G401 (cell line): ENCODE measurements at places on chromosomes 5 and 9.

- DNase-seq, result peak; percentile 47
These were observed 277.6 kb upstream of the ADAMTS16 start for GRCh38 chr5:4862500-4862899.

GRCh38 chr5:81826128-81826527, 75.2 kb upstream of the SSBP2 start:
- DNase-seq, result no peak

GRCh38 chr5:10229306-10230048, 20.2 kb downstream of the ATPSCKMT start:
- DNase-seq, result peak; percentile 5

DNA sequence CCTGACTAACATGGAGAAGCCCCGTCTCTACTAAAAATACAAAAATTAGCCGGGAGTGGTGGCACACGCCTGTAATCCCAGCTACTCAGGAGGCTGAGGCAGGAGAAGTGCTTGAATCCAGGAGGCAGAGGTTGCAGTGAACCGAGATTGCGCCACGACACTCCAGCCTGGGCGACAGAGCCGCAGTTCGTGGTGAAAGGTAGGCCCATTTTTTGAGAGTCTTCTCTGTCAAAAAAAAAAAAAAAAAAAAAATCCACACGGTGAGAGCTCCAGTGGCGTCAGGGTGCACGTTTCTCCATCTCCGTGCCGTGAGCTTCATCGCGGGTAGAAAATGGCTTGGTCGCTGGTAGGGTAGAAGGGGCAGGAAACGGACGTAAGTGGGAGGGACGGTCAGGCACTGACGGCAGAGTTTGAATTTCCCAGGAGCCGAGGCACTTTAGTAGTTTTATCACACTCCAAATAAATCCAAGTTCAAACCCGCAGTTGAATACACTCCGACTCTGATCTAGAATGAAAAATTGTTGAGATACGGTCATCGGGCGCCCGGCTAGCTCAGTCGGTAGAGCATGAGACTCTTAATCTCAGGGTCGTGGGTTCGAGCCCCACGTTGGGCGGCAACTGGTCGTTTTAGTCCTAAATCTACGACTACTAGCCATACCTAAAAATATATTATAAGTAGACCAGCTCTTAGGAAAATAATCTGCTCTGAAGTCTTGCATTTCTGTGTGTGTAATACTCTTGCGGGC, 2.4 kb upstream of the TRIM7 start:
- peak; percentile 89 for DNase-seq

GRCh38 chr5:83711982-83712601, 8.6 kb downstream of the HAPLN1 start:
- peak; percentile 75 for DNase-seq

DNA sequence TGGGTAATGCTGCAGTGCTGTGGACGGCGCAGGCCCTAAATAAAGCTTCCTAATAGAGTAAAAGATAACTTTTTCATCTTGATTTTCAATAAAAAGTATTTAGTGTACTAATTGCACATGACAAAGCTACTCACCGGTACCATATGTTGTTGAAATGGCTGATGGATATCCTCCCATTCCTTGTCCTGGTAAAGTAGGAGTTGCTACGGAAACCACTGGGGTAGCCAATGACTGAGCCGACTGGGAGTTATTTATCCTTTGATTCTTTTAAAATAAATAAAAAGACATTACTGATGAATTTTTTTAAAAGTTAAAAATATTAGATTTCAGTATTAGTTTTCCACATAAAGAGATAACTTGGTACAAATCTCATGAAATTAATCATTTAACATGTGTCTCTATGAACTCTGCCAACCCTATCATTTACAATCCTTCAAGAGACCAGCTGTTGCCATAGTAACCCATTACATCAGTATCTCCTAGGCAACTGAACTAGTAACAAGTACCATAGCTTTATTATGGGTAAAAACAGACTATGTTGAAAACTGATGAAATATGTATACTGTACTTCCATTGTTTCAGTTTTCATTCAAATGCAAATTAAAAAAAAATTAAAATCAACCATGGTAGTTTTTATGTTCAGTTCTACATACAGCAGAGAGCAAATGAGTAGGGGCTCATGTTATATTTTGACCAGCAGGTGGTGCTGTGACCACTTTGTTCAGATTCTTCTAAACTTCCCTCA, 153.7 kb downstream of the MEF2C start:
- peak; percentile 88 for DNase-seq

DNA sequence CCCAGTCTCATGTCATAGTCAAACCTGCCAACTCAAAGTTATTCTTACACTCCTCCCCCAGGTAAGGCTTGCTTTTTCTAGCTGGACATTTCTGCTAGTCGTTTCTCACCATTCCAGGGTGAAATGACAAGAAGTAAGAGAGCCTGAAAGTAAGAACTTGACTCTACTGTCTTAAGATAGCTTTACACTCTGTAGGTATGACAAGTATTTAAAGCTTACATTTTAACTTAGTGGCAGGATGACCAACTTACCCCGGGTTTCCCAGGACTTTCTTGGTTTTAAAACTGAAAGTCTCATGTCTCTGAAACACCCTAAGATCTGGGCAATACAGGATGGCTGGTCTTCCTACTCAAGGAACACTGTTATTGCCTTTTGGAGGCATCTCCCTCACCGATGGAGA, 67.5 kb upstream of the PIK3R1 start:
- DNase-seq, result no peak

DNA sequence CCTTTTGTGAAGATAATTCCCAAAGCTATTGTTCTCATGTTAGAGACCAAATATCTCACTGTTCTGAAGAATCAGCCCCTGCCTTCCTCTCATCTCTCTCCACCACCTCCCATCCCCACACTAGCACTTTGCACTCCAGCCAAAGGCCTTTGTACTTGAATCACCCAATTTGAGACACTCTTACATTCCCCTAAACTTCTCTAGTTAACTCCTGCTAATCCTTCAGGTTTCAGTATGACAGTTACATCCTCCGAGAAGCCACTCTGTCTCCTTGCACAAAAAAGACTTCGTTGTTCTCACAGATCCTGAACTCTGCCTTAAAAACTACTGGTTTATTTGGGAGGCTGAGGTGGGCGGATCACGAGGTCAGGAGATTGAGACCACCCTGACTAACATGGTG, 227.5 kb downstream of the PIK3R1 start:
- DNase-seq, result no peak

GRCh38 chr9:76595645-76596044, 136.7 kb downstream of the GCNT1 start:
- DNase-seq, result no peak

DNA sequence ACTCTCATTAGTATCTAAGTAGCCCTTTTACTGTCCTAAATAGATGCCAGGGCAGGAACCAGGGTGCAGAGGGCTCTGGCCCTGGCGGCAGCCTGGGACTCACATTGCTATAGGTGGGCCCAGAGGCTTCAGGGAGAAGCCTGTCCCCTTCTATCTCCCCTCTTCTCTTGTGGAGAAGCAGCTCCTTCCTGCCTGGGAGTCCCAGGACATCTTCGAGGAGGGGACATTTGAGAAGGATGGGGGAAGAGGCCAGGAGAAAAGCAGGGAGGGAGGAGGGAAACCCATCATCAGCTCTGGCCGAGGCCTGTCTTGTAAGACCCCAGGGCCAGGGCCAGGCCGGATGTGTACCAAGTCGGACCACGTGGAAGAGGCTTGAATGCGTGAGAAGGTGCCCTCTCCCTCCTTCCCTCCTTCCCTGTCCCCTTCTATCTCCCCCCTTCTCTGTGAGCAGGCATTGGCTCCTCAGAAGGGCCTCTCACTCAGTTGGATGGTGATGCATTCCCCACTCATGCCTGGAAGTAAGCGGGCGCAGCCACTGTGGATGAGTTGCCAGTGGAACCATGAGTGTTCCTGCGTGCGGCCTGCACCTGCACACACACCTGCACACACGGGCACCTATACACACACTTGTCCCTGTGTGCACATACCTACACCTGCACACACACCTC, 20.7 kb upstream of the LPCAT1 start:
- DNase-seq, result no peak
